ENCODE measurements at places on chromosomes 7 and 10. TPM values are rescaled to one million over a fixed set of nuclear protein-coding genes. Genes with fewer than 3 reads are reported as not detected.

- DNase-seq, result no peak
These were observed 2.9 kb downstream of the LRRTM3 start for GRCh38 chr10:66928776-66929175.

GRCh38 chr7:30681331-30681797, 892 bp downstream of the CRHR2 start:
- DNase-seq, result no peak

ECHS1 gene
- total RNA-seq, result 46.2 TPM

GRCh38 chr10:75187961-75188426, 22.6 kb upstream of the VDAC2 start:
- peak; percentile 77 for DNase-seq

GRCh38 chr10:119303886-119304285, 96.5 kb downstream of the GRK5 start:
- no peak for DNase-seq

- no peak for DNase-seq
These were observed 6.7 kb downstream of the KIAA1217 start for GRCh38 chr10:24215603-24216002.

SAMD9L gene
- total RNA-seq, result 5.4 TPM

OR2A1 gene
- not detected for total RNA-seq

GRCh38 chr7:140263277-140263676, 86.5 kb upstream of the KDM7A start:
- DNase-seq, result no peak

- DNase-seq, result no peak
These were observed 419.0 kb upstream of the MKI67 start for GRCh38 chr10:128545216-128545615.

- no peak for DNase-seq
These were observed 9.2 kb upstream of the LRRC20 start for GRCh38 chr10:70391654-70392053.

- DNase-seq, result no peak
These were observed 286.4 kb upstream of the MEOX2 start for GRCh38 chr7:15972862-15973275.

DNA sequence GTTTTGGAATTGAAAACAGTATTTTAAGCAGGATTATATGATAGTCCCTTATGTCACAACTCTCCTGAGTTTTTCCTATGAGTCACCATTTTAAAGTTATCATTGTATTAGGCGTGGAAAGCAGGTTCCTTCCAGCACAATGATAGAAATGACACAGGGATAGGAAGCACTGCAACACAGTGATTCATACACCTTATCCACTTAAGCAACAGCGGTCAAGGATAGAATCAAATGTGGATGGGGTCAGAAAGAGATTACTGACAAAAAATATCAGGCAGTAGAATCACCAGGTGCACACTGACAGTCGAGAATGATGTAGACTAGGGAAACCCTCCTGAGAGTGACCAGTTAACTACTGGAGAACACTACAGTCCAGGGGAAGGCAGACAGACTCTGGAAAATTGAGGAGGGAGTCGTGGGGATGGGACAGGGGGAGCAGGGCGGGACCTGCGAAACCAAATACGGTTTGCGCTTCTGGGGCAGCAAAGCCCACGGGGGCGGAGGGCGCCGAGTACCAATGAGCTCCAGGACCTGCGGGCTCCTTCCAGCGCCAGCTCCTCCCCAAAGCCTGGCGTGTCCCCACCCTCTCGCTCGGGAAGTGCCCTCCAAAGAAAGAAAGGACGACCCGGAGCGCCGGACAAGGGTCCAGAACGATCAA, 479 bp downstream of the PNPLA8 start:
- DNase-seq, result peak; percentile 19

ZNF22 gene
- total RNA-seq, result 36.6 TPM

- no peak for DNase-seq
These were observed 199.1 kb upstream of the PRKCQ start for GRCh38 chr10:6778992-6779701.

ZNF735 gene
- total RNA-seq, result not detected

- peak; percentile 40 for DNase-seq
These were observed 576 bp upstream of the CSGALNACT2 start for GRCh38 chr10:43137717-43138020.

- peak; percentile 90 for DNase-seq
These were observed 6.1 kb downstream of the NPY start for GRCh38 chr7:24290004-24290641.

GRCh38 chr7:127525866-127526480, 59.4 kb downstream of the GCC1 start:
- DNase-seq, result no peak

MET gene
- not detected for total RNA-seq

DNA sequence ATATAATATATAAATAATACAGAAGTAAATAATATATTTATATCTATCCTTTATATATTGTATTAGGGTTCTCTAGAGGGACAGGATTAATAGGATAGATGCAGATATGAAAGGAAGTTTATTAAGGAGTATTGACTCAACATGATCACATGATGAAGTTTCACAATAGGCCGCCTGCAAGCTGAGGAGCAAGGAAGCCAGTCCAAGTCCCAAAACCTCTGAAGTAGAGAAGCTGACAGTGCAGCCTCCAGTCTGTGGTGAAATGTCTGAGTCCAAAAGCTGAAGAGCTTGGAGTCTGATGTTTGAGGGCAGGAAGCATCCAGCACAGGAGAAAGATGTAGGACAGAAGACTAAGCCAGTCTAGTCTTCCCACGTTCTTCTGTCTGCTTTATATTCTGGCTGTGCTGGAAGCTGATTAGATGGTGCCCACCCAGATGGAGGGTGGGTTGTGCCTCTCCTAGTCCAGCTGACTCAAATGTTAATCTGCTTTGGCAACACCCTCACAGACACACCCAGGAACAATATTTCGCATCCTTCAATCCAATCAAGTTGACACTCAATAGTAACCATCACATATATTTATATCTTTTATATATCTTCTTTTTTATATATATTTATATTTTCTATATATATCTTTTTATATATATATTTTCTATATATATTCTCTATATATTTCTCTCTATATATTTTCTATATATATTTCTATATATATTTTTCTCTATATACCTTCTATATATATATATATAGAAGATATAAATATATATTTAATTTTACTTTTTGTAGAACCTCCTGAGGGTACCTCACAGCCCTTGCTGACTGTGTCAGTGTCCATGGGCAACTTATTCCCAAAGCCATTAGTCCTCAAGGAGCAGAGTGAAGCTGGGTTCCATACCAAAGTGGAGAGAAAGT, 24.6 kb upstream of the AKR1B10 start:
- DNase-seq, result no peak

NYAP1 gene
- 0.10 TPM for total RNA-seq

GRCh38 chr10:78351809-78352208, 318.1 kb downstream of the RPS24 start:
- no peak for DNase-seq

DNA sequence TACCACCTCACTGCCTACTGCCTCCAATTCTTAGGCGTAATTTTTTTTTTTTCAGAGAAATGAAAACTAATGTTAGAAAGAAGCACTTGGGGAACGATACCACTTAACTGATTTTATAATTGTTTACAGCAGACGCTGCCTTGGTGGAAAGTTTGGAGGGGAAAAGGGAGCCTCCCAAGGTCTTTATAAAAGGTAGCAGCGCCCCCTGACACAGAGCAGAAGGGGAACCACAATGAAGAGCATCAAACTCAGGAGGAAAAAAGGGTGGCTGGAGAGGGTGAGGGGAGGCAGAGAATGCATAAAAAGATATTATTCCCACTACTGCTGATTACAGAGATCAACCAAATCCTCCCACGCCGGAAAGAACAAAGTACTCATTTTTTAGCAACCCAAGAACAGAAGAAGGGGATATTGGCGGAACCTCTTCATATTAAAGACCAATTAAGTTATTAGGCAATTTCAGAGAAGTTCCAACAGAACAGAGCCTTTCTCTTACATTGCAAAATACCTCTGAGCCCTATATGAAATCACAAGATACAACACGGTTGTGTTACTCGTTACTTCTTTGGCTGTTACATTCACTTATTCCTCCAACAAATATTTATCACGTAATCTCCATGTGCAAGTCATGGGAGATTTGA, 135.8 kb downstream of the TEX36 start:
- no peak for DNase-seq

DNA sequence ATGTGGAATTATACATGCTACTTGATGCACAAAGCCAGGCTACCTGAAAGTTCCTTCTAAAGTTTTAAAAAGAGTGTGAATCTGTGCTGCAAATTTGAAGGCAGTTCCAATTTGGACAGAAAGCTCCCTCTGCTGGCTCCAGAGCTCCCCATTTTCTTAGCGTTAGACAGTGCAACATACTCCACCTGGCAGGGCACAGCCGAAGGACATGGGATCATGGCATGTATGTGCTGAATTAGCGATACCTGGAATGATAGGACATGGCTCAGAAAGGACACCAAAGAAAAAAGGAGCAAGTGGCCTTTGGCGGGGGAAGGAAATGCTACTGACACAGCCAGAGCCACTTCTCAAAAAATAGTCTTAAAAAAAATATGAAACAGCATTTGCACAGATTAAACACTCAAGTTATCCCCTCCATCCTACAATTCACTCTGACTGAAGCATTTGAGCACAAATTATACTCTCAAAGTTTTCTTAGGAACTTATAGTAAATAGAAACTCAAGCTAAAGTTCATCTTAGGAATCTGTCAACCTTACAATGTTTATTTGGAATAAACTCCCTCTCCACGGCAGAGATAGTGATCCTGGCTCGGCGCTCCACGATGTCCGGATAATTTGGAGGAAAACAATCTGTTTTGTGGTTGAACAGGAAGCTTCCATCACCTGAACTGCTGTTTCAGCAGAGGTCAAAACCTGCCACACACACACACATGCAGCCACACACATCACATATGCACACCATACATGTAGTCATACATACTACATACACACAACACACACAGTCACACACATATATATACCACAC, 80.0 kb downstream of the C7orf25 start:
- peak; percentile 6 for DNase-seq

- peak; percentile 77 for DNase-seq
These were observed 10.9 kb upstream of the RSU1 start for GRCh38 chr10:16828114-16828568.

CCDC3 gene
- not detected for total RNA-seq

GRCh38 chr10:89119651-89120050, 87.5 kb downstream of the CH25H start:
- DNase-seq, result no peak

DNA sequence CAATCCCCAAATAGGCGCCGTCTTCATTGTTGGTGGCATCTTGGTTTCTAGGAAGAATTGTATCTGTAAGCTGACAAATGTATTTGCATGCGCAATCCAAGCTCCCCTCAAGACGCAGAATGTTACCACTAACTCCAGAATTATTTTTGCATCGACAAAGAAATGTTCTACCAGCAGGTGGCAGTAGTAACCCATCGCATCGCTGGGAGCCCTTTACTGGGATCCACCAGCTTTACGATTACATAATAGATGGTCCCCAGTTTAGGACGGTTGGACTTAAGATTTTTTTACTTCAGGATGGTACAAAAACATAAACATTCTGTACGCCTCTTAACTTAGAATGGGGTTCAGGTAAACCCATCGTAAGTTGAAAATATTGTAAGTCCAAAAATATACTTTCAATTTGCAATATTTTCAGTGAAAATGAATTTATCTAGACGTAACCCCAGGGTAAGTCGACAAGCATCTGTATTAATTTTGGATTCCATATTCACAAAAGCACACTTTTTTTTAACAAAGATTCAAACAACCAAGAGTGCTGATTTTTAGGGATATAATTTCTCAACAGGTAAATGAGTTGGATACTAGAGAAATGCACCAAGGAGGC, 114.0 kb upstream of the COBL start:
- peak; percentile 58 for DNase-seq

DNA sequence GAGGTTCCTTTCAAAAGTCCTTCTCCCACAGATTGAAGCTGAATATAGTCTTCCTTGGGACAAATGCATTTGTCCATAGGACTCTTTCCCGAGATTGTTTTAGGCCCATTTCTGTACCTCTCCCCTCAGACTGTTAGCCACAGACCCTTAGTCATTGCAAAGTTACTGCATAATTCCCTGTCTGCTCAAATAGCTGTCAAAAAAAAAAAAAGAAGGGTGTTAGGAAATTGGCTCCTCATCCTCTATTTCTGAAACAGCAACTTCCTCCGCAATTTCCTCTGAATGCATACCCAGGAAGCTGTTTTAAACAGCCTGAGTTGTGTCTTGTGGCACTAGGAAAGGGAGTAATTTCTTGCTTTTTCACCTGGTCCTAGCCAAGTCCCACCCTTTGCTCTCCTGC, 5.4 kb downstream of the LRRC4 start:
- DNase-seq, result no peak

DNA sequence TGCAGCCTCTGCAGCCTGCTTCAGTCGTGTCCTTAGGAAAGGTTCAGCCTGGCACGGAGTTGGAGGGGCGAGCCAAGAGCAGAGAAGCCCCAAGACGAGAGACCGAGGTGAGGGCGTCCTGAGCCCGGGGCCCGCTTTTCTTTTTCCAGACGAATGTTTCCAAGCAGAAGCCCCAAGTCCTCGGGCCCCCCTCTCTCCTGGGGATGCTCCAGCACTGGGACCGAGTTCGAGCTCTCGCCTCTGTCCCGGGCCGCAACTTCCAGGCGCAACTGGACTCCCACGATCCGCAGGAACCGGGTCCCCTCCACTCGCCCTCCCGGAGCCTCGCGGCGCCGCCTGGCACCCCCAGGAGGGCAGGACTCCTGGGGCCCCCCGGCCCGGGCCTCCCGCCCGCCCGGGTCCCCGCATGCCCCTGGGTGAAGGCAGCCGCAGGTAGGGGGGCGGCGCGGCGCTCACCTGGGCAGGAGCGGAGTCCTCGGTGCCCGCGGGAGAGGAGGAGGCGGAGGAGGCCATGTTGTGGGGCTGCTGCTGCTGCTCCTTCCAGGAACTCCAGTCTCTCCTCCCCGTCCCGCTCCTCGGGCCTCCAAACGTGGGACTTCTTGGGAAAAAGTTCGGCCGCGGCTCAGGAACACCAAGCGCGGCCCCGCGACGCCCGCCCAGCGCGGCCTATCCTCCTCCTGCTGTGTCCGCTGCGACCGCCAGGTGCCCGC, 45.3 kb upstream of the CDK1 start:
- DNase-seq, result no peak

GRCh38 chr7:13524076-13524475, 465.4 kb downstream of the ETV1 start:
- DNase-seq, result no peak

DNA sequence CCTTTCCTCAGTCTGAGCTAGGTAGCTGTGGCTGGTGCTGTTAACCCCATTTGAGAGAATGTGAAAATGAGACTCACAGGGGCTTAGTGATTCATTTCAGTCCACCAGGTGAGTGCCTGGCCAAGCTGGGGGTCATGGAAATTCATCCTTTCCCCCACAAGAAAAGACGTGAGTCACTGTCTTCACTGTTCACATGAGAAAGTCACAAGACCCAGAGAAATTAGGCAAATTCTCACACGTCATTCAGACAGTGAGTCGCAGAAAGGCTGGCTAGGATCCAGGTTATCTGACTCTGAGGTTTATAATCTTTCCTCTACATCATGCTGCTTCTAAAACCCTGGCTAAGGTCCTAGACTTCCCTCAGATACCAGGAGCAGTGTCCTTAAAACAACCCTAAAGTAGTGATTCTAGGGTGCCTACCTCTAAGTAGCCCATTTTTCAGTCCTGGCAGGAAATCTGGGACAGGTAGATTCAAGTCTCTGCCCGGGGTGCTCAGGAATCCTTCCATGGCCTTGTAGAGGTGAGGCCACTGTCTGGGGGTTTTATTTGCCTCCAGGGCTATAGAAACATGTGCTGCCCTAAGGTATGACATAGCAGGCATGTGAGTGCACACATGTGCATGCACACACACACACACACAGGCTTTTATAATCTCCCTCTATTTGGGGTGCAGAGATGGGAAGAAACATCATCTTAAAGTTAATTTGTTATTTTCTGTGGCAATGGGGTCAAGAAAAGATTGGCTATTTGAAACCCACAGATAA, 427.9 kb upstream of the CELF2 start:
- DNase-seq, result no peak

SPDYE2B gene
- total RNA-seq, result not detected

All from OCI-LY7 (cell line).